ENCODE measurements at places on chromosomes 16 and 17.

DNA sequence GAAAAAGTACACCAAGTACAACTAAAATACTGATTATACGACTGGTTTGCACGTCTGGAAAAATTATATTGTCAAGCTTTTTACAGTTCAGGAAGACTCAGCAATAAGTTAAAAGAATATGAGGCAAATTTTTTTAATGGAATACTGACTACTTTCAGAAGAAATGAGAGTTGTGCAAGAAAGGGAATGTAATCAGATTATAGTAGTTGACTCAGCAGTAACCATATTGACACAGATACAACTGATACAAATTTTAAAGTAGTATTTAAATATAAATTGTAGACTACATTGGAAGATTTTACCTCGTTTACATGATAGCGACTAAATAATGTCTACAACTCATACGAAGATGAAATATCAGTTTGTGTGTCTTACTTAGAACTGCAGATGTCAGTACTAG lies 16.7 kb downstream of the ASGR2 start:
- no peak for DNase-seq

GRCh38 chr16:64641343-64641742 lies 480.5 kb downstream of the CDH11 start:
- no peak for DNase-seq

DNA sequence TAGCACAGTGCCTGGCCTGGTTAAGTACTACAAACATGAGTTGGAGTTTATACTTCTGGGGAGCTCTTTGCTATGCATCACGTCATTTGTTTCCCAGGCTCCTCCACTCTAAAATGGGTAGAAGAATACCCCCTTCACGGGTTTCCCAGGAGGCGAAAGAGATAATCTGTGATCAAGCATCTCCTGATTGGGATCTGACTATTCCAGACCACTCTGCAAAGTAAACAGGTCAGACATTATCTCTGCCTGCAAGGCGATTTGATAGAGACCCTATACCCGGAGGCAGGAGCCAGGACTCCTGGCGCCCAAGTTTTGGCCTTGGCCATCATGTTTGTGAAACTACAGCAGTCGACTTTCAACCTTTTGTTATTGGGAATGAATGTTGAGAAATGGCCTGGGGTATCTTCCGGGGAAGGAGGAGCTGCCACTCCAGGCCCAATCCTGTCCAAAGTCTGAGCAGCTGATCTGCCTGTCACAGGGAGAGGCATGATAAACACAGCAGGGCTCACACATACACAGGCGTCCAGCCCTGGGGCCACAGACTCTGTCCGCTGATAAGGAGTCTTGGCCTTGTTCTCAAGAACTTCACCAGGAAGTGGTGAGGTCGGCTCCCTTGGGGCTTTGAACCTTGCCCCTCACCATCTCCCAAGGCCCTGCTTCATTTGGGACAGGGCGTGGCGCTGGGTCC lies 199.9 kb downstream of the MAF start:
- DNase-seq = no peak

DNA sequence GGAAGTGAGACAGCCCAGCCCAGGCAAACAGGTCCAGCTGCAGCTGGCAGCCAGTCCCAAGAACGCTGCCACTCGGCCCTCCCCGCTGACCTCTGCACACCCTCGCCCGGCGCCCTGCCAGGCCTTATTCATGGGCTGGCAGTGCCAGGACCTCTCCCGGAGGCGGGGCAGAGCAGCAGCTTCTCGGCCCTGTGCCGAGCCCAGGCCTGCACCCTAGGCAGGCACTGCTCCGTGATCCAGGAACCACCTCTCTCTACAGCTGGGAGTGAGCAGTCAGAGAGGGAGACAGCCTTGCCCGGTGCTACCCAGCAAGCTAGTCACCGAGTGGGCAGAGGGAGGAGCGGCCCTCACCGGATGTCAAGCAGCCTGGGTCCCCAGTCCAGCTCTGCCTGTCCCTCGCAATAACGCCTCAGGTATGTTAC lies 79.9 kb upstream of the CBX4 start:
- no peak for DNase-seq

DNA sequence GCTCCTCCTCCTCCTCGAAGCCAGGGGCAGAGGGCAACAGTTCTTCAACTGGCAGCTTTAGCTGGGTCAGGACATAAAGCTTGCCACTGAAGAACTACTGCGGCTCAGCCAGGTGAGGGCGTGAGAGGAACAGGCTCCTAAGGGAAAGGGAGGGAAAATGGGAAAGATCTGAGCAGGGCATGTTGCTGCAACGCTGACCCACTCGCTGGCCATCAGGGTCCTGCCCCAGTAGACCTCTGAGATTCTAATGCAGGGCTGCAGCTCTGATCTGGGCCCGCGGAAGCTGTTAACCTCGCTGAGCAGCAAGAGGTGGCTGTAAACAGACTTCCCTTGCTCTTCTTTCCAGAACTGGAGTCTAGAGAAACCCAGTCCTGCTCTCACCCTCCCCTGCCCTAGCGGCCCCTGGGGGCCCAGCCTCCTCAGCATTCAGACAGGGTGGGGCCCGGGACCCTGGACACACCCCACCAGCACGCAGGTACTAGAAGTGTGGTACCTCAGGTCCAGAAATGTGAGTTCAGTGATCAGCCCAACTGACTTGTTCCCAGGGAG lies 3.8 kb upstream of the TLCD2 start:
- DNase-seq = no peak

DNA sequence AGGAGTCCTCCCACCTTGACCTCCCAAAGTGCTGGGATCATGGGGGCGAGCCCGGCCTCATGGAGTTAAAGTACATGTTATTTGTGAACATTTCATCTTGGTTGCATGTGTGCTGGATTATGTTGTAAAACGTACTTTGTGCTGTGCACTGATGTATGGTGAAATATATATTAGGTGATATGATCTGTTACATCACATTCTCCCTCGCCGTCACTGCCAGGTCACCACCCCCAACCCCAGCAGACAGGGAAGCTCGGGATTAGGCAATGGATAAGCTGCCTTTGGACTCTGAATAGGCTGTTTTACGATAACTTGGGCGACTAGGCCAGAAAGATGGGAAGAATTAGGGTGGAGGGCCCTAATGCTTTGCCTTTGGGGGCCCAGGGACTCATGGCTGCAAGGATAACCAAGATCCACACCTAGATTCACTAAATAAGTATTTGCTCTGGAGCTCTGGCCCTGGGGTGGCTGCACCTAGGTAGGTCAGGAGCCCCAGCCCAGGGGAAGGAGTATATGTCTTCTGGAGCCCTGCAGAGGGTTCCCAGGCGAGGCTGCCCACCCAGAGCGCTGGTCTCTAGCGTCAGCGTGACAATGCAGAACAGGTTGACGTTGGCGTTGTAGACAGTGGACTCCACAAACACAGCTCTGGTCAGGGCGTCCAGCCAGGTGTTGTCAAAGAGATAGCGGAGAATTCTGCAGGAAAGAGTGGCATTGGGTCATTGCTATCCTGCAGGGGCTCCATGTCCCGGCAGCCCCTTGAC lies 27.1 kb upstream of the GCSH start:
- DNase-seq = no peak

GRCh38 chr17:69228576-69228975 lies at the start of gene ABCA10:
Gene ABCA10 (minus strand): TSS chr17:69228824. CDS start chr17:69225358, 3,466 bp downstream.
- no peak for DNase-seq

GRCh38 chr16:3074860-3075522 lies 9.6 kb downstream of the IL32 start:
- DNase-seq = peak; percentile 65

DNA sequence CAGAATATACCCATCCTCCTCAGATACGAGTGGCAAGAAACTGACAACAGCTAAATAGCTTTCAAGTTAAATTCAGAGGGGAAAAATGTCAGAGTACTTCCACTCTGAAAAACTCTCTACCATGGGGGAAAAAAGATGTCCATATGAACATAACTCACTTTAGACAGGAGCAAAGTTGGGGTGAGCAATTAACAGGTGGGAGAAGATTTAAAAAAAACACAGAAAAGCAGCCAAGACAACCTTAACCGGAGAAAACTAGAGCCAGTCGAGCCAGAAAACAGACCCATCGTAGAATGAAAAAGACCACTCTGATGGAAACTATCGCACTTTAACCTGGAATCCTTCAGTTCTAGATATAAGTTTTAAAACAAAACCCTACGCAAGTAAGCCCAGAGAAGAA lies 833 bp downstream of the TERF2 start:
- DNase-seq = no peak

- DNase-seq = no peak
Observed at GRCh38 chr17:51491416-51491815, 231.1 kb downstream of the UTP18 start.

GRCh38 chr16:19283637-19284036 lies 1.9 kb upstream of the CLEC19A start:
- DNase-seq = no peak

DNA sequence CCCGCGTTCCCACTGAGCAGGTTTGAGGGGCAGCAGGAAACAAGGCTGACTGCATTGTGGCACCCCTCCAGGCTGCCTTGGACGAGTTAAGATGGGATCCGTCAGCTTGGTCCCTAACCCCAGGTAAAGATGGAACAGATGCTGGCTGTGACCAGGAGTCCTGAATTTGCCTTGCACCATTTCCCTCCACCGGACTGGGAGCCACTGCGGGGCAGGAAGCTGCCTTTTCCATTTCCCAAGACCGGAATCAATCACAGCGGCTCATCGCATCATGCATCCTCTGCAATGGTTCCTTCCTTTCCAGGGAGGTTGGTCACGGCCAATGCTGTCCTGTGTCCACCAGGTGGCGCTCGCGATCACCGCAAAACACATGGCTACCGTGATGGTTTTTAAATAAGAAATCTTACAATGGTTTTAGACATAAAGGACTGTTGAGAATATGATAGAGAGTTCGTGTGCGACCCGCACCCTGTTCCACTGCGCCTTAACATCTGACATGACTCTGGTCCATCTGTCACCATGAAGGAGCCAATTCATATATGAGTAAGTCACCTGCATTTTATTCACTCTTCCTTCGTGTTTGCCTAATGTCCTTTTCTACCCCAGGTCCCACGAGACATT lies 6.8 kb upstream of the MEAK7 start:
- DNase-seq = peak; percentile 67

DNA sequence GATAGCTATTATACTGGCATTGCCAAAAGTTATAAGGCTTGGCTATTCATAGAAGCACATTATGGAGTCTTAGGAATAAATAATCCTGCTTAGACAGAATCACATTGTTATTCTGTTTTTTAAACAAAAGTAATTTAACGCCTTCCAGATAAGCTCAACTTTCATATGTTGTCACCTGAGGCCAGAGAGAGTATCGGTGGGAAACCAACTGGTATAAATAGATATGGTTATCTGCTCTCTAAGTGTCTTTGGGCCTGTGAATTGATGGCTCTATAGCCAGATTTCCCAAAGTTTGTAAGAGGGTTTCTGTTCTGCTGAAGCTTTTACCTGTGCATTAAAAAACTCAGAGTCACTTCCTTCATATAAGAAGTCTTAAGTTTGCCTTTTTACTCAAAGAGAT lies 1449.4 kb downstream of the CDH11 start:
- no peak for DNase-seq

All from GM10248 (cell line).